ENCODE measurements at places on chromosomes 16 and 17.

GRCh38 chr17:81167638-81168037 is 1.6 kb upstream of the AATK start:
- DNase-seq = no peak

GRCh38 chr17:79835953-79836509 is 3.2 kb downstream of the CBX4 start:
- DNase-seq = no peak

DNA sequence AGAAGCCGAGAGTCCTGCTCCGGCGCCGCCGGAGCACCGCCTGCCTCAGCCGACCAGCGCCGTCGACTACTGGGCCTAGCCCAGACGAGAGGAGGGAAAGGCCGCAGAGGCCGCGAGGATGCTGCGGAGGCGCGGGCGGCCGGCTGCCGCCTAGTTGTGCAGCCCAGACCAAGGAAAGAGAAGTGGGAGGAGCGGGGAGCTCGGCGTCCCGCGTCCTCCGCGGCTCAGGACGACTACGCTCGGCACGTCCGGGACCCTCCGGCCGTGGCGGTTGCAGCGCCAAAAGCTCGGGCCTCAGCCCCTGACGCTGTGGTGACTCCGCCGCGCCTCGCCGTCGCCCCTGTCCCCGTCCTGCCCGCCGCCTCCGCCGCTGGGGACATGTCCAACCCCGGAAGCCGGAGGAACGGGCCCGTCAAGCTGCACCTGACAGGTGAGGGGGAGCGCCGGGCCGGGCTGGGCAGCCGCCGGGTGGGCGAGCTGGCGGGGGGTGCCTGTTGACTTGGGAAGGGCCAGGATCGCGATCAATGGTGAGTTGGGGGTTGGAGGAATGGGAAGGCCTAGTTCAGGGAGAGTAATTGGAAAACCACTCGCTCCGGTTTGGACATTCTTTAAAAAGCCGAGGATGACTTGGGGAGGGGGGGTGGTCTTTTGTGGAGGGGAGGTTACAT is 37.7 kb downstream of the RNF135 start:
- DNase-seq = peak; percentile 55

DNA sequence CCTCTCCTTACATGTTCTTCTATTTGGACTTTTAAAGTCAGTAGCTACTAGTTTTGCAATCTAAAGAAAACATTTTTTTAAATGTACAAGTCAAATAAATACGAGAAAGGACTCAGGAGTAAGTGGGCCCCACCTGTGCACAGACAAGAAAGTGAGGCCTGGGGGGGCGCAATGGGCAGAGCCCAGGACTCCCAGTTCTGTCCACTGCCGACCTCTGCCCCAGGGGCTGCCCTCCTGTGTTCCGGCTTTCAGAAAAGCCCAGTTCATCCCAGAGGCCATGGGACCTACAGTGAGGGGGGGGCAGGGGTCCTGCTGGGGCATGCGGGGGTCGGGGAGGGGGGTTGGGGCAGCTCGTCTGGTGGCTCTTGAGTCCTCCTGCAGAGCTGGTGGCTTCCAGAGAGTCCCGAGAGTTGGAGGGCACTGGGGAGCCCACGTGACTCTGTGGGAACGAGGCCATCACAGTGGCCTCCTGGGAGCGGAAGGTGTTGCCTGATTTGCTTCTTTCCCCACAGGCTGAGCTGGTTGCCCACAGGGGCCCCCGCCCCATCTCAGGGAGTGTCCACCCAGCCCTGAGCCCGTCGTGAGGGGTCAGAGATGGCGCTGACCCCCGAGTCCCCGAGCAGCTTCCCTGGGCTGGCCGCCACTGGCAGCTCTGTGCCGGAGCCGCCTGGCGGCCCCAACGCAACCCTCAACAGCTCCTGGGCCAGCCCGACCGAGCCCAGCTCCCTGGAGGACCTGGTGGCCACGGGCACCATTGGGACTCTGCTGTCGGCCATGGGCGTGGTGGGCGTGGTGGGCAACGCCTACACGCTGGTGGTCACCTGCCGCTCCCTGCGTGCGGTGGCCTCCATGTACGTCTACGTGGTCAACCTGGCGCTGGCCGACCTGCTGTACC is 2.4 kb downstream of the UTS2R start:
- no peak for DNase-seq

DNA sequence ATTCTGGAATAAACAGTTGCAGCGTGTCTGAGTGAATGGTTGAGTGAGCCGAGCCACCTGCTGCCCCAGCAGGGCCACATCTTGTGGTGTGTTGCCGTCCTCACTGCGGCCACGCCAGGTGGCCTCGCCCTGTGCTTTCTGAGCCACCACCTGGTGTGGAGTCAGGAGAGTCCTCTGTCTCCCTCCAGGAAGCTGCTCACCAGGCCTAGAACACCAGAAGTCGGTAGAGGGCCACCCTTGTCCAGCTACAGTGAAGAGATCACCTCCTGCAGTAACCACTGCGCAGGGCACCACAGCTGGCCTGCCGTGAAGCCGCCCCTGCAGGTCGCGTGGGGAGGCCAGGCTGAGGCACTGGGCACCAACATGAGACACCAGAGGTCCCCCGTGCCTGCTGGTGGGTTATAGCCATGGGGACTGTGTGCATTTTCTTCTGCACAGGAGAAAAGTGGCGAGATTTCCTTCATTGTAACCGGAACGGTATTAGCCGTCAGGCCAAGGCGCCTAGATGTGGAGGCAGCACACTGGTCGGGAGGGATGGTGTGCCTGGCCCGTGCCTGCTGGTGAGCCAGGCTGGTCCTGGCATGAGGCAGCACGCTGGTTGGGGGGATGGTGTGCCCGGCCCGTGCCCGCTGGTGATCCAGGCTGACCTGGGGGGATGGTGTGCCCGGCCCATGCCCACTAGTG is 28.9 kb upstream of the FOXK2 start:
- DNase-seq = no peak

DNA sequence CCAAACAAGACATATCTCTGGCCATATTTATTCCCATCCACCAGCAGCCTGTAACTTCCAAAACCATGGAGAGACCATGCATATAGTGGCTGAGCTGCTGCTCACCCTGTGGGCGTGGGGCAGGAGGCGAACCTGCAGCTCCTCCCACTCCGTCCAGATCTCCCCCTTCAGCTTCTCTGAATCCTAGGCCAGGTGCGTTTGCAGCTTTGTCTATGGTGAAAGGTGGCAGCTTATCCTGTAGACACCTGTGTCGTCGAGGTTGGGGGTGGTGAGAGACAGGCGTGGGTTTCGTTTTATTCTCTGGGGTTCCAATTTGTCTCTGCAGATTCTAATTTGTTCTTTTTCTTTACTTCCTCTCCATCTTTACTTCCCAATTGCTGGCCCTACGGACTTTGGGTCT is 9.7 kb upstream of the ANKS4B start:
- no peak for DNase-seq

DNA sequence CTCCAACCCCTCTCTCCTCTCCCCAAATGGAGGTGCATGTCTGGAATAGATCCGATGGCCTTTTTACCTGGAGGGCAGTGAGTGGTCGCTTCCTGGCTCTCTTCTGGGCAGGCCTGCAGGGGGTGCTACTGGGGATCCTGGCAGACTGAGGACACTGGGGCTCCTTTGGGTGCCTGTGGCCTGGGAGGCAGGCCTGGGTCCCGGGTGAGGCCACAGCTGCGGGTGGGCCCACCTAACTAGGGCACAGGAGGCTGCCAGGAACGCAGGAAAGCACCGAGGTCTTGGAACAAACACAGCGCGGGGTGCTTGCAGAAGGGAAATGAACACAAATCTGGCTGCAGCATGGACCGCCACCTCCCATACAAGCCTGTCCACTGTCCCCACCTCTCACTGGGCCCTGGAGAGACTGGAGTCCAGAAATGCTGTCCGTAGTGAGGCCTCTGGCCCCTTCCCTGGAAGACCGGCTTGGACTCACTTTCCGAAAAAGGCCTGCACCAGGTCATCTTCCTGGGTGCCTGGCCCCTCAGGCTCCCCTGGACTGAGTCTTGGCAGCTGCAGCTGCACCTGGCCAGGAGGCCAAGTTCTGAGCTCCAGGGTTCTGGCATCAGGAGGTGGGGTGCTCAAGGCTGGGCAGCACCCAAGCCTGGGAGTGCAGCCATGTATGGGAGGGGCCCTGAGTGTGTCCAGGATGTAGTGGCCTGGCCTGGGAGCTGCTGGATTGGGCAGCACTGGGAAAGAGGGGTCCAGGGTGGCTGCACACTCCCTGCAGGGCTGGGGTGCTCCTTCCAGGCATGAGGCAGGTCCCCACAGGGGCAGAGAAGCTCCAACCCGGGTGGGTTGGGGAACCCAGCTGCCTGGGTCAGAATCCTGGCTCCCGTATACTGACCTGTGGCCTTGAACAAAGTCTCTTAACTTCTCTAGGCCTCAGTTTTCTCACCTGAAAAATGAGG is 195.1 kb downstream of the IRF8 start:
- DNase-seq = peak; percentile 12

GRCh38 chr17:44389281-44389680 is at the start of gene ITGA2B:
Gene ITGA2B (minus strand): TSS chr17:44389649. CDS start chr17:44389473, 176 bp downstream.
- DNase-seq = no peak

DNA sequence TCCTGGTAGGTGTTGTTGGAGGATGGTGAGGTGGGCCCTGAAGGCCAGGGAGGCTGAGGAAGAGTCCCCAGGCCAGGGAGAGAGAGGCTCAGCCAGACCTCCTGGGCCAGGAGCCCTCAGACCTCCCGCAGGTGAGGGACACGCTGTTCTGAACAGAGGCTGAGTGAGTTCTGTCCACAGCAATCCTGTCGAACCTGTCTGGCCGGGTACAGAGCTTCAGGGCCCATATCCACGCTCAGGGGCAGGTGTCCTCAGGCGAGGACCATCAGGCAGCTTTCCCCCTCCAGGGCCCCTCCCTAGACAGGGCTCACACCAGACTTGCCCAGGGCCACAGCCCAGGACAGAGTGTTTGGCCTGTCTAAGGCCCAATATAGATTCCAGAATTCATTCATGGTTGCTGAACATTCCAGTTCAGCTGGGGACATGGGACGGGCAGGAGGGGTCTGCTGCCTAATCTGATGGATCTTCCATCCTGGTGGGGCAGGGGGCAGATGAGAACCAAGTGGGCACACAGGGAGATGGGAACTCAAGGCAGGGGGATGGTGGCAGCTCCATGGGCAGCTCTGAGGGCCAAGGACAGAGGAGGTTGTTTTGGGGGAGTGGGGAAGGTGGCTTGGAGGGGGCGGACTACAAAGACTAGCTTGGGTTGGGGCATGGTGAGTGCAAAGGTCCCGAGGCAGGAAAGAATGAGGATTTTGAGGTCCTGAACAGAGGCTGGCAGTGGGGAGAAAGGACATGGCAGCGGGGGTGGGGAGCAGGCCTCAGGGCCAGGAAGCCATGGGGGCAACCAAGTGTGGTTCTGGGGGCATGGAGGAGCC is 23.4 kb upstream of the MPRIP start:
- no peak for DNase-seq

DNA sequence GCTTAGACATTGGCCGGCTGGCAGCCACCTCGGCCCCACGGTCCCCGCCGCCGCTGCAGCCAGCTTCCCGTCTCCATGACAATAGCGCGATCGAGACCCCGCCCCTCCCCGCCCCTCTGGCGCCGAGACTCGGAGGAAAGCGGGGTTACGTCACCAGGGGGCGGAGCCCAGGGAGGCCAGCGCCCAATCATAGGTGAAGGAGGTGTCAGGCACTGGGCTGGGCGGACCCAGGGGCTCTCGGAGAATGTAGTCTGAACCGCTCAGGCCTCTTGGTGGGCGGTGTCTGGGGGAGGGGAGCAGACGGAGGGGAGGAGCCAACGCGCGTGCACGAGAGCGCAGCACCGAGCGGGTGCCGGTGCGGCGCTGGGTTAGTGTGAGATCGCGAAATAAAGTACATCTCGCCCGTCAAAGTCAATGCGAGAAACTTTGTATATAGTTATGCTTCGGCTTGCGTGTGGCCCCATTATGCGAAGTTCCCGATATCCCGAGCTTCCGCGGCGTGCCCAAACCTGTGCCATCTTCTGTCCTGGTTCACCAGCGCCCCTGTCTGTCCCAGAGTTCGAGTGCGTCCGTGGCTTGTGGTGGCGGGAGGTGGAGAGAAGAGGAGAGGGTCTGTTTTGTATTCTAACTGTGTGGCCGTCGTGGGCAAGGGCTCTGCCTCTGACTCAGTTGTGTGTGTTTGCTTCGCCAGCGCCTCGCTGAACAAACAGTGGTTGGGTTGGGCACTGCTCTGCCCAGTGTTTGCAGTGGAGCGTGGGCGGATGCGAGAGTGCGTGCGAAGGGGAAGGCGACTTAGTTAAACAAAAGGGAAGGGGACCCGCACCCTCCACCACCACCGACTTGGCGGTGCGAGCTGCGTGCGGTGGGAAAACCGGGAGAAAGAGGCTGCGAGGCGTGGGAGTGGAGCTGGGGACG is 1.3 kb upstream of the IRX5 start:
- peak; percentile 99 for DNase-seq

DNA sequence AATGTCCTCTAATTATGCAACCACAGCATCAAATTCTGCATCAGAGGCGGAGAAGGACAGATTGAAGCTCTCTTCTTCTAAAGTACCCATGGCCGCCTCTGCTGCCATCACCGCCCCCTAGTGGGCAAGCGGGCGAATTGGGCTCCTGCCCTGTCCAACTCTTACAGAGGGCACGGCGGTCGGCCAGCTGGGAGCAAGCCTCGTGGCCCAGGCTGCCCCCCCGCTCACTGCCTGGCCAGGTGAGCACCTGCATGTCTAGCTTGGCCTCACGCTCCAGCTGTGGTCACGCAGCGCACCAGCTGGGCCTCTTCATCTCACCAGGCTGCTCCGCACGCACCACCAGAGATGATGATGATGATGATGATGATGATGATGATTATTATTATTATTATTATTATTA is 146.1 kb upstream of the TOM1L1 start:
- no peak for DNase-seq

- DNase-seq = no peak
These were observed 16.8 kb upstream of the PHKG2 start for GRCh38 chr16:30731411-30731810.

GRCh38 chr17:6047966-6048365 is 22.2 kb upstream of the WSCD1 start:
- no peak for DNase-seq

DNA sequence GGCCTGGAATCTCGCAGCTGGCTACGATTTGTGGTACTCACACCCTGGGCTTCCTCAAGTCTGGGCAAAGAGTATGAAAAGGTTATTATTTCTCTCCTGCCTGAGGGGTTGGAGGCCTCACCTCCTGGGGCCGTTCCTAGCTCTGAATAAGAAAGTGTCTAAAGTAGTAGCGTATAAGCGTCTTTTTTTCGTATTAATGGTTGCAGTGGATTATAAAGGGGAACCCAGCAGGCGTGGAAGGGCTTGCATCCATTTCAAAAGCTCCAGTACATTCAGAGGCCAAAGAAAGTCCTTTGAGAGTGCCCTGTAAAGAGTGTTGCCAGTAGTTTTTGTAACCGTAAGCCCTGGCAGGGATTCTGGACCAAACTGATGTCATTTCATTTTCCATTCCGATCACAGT is 72.2 kb upstream of the MPHOSPH6 start:
- no peak for DNase-seq

- no peak for DNase-seq
These were observed 399.2 kb downstream of the CNTNAP4 start for GRCh38 chr16:76676356-76676755.

Data from globus pallidus (tissue), 1 donor.